ENCODE measurements at places on chromosomes 12 and 14. TPM values are rescaled to one million over a fixed set of nuclear protein-coding genes. Genes with fewer than 3 reads are reported as not detected.

GRCh38 chr14:37599507-37600368, 4.3 kb downstream of the TTC6 start:
- DNase-seq: no peak

- DNase-seq: no peak
These were observed 627 bp downstream of the TESC start for GRCh38 chr12:117098361-117099217.

Gene GARIN6
- polyA plus RNA-seq: 0.07 TPM

- no peak for DNase-seq
These were observed 12.7 kb downstream of the CSRP2 start for GRCh38 chr12:76866151-76866567.

DNA sequence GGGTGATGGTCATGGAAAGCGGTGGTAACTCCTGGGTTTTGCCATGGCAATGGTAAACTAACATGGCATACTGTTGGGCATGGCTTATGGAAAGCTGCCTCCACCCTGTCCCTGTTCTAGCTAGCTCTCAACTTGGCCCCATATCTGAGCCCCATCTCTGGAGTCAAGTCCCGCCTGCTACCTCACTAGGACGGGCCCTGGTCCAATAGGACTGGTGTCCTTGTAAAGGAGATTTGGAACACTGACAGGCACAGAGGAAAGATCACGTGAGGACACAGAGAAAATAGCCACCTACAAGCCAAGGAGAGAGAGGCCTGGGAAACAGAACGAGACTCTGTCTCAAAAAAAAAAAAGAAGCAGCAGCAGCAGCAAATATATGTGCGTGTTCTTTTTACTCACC, 59.8 kb downstream of the RNFT2 start:
- no peak for DNase-seq

DNA sequence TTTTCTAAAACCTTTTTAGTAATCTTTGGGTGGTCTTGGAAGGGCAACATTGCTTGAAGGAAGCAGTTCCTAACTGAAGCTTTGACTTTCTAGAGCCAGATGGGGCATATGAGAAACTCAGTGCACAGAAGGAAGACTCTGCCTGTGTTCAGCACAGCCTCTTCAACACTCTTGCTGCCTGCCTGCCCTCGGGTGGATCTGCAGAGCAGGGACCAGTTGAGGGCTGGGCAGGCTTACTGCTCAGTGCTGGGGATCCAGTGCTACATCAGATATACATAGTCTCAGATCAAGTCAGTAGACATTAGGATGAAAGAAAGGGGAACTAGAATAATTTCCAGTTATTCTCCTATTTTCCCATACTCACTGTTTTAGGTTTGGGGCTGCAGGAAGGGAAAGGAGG, 29.5 kb upstream of the TMX1 start:
- DNase-seq: no peak

Gene NFATC4
- polyA plus RNA-seq: 95.6 TPM

DNA sequence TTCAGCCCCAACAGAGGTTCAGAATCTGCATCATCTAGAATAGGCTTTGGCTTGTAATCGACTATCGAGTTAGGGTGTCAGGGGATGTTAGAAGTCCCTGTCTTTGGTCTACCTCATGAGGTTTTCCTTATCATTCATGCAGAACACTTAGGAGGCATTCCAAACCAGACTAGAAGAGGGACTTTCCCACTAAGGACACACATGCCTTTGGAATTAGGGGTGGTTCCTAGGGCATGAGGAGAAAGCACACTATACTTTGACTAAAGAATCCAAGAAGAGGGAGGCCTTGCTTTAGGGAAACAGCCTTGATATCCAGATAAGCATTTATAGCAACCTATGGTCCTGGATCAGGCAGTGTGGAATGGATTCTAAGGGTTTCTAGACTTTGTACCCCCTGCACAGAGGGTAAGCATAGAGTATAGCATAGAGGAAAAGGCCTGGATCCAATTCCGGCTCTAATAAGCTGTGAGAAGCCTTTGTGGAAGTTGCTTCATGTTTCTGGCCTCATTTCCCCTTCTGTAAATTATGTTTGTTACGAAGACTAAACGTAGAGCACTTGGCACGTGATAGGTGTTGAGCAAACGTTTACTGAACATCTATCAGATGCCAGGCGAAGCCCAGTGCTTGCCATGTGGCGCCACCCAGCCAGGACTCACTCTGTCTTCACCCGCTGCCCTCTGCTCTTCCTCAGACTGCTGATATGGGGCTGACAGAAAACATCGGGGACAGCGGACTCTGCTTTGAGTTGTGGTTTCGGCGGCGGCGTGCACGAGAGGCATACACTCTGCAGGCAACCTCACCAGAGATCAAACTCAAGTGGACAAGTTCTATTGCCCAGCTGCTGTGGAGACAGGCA, 13.2 kb downstream of the ZNF219 start:
- no peak for DNase-seq

DNA sequence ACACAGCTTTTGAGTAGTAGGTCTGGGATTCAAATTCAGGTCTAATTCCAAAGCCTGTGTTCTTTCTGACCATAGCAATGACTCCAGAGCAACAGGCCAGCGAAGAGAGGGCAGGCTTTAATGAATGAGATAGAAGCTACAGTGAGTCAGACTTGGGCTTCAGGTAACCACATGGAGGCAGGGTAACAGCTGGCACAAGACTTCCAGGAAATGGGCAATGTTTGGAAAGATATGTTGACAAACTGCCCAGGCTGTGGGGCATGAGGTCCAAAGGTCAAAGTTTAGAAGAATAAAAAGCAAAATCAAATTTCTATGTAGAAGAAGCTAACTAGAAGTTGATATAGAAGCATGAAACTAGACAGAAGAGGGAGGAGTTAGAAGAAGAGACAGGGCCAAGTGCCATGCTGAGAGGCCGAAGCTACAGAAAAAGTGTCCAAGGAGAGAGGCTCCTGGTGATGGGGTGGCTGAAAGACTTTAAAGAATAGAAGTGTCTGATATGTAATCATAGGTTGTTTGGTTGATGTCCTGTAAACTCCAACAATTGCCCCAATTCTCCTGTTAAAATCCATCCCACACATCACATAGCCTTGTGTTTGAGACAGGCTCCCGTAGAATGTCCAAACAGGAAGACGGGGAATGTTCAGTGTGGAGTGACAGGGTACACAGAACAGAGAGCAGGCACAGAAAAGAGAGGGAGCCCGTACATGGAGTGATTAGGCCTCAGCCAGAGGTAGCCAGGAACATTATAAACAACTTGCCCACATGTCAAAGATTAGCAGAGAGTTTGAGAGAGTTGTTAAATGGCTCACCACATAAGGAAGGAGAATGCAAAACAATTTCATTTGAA, 384.7 kb downstream of the CCDC91 start:
- DNase-seq: no peak

DNA sequence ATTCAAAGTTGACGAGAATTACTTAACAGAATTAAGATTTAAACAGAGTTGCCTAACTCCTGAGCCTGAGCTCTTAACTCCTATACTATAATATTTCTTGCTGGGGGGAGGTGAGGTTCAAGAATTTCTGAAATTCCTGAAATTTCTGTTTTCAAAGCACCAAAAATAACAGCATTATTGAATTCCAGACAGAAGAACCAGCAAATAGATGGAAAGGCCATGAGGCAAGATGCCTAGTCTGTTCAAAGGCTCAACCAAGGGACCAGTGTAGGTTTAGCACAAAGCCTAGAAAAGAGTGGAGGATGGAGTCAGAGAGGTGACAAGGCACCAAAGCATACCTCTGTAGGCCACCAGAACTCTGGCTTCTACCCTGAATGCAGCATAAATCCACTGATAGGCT, 76.4 kb downstream of the PPP1R12A start:
- no peak for DNase-seq

DNA sequence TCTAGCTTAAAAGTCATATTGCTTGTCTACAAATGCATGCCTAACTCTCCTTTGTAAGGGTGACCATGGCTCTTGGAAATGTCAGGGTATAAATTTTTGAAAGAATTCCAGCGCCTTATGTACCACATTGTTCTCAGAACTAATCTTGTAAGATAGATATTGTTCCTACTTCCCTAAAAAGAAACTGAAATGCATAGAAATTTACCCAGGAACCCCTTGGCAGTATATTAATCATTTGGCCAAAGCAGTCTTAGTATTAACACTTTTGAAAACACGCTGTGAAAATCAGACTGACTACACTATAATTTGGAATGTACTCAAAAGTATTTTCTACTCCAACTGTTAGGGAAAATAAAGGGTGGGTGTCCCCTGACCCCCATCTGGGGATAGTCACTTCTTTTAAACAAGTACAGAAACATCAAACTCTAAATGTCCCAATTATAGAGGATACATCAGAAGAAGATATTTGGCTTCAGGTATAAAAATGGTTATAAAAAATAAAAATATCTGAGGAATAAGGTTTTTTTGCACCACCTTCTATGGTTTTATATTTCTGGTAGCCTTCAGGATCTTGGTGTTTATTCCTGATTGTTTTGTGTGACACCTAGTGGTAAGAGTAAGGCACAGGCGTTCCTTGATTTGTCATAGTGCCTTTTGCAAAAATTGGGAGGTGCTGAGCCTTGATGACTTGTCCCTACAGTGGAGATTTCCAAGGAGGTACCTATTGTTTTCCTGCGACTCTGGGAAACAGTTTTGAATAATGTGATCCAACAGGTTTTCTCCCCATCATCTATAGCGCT, 2.2 kb upstream of the NFKBIA start:
- DNase-seq: no peak

DNA sequence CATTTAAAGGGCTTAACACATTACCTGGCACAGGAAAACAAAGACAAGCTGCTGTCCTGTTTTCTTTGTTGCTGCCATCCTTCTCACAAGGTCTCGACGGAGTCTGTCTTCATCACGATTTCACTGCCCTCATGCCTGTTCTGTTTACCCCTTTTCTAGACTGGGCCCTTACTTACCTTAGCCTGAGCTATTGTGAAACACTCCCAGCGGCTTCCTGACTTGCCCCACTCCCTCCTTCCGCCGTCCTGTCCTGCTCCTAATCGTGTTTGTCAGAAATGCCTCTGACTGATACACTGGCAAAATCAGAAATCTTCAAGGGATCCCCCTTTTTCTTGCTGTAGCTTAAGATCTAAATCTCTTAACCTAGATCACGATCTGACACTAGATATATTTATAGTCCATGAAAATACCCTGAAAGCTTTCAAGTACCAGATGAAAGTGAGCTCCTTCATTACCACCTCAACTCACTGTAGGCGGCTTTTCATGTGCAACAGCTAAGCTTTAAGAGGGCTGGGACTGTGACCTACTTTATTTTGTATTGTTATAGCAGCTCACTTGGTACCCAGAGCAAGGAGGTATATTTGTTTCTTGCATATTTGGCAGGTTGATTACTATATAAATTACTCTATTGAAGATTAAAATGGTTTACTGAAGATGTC, 32.1 kb downstream of the TECPR2 start:
- DNase-seq: no peak

DNA sequence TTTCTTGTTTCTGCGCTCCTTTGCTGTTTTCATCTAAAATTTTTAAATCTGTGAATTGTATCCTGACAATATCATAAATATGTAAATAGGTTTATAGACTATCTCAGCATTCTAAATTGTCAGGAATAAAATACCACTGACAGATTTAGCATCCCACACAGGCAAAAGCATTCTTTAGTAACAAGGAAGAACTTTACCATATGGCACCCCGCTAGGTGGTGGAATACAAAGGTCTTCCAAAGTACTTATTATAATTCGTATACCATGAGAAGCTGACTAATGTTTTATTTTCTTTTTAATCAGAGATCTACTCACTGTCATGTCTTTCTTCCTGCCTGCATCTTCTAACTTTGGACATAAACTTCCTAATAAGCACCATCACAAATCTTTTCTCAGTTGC, 328.8 kb upstream of the NOVA1 start:
- no peak for DNase-seq

DNA sequence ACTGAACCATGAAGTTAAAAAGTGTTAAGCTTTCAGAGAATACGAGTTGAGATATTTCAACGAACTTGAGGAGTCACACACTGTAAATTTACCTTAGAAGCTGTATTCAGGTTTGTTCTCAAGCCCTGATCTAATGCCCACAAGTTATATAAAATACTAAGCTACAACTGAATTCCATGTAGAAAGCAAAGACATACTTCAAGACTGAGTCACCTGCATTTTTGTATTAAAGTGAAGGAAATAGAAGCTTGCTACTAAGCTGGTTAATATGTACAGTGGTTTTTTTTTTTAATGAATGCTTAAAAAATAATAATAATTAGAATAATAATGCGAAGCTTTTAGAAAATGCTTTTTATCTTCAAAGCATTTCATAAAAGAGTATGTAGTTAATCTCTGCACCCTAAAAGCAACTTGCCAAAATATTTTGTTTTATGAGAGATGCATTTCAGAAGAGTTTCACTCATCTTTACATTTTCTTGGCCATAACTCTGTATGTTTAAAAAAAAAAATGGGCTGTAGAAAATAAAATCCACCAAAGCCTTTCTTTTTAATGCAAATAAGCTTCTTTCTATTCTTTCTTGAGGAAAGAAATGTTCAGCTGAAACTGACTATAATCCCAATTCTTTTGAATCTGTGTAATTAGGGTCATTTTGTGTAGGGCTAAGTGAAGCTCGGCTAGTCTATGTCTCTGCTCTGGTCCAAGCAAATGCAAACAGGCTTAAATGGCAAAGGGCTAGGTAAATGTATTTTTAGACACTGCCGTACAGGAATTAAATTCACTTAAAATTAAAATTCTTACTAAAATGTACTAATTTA, 1047.5 kb upstream of the FLRT2 start:
- no peak for DNase-seq

GRCh38 chr14:75711796-75712211, 50.8 kb downstream of the TTLL5 start:
- DNase-seq: no peak

- peak; percentile 27 for DNase-seq
These were observed 24.0 kb upstream of the LGR5 start for GRCh38 chr12:71415336-71416231.

All from left renal cortex interstitium (tissue), 4 donors.